Activated T-helper 1 cell treated with anti-CD3 and anti-CD28 coated beads, Interleukin-12 subunit alpha, Interleukin-12 subunit beta, Interleukin-2, Interleukin-4 antibody, amounts not matched to agents 30 ng/mL and 10 ng/mL and 1 ng/mL, durations not matched to agents 14 hours and 24 hours and 36 hours (primary cell): ENCODE measurements at places on chromosomes 5 and 9.

DNA sequence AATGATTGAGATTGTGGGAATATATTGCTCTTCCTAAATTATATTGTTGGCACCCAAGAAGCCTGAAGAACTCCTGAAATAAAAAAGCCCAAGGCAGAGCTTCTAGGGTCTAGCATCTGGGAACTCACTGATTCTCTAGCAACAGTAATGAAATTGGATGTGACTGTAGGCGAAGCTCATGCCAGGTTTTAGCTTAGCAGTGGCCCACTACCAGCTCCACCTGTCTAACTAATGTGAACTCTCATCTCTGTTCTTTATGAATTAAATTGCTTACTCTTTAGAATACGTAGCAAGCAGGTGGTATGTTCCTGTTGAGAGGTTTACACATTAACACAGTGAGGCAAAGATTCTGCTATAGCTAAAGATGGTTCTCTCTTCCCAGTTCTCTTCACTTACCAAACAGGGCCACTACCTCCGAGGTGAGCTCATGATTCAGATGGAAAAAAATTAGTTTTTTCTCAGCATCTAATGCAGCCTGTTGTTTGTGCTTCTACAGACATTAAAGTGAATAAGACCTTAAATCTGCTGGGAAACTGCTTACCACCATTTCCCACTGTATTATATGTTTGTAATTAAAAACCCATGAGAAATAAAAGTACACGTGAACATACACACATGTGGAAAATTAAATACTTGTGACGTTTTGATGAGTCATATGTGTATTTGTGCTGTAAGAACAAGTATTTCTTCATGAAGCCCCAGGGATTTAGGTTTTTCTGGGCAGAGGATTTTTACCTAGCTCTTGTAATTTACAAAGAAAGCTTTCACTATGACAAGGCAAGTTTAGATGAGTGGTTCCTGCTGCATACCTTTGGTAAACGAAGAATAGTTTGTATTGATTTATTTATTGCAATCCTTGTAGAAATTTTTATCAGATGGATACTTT lies 360.1 kb downstream of the KDM4C start:
- no peak for DNase-seq

GRCh38 chr5:139245637-139246339 lies 47.6 kb upstream of the SIL1 start:
- no peak for DNase-seq

GRCh38 chr9:92098638-92099037 lies 16.6 kb downstream of the SPTLC1 start:
- DNase-seq: no peak

DNA sequence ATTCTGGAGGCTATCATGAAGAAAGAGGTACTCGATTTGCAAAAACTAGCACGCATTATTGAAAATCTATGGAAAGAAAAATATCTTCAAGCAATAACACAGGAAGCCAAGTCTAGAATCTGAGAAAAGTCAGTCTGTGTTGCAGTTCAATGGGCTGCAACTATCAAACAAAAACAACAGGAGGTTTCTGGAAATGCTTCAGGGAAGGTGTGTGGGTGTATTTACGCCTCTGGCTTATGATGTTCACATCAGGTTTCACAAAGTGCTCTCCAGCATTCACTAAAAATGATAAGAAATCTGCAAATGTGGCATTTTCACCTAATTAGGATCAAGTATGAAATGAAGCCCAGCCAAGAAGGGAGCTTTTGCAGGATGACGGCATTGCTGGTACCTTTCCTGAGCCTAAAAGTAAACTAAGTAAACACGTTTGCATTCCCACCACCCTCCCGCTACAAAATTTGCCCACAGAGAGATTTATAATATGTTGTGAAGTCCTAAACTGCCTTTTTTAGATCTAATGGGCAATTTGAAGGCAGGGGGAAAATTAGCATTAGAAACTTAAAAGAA lies 146.4 kb downstream of the GABRB2 start:
- no peak for DNase-seq

GRCh38 chr5:178232920-178233429 lies 373 bp upstream of the PHYKPL start:
- no peak for DNase-seq

GRCh38 chr5:42666869-42667268 lies 89.7 kb upstream of the CCDC152 start:
- no peak for DNase-seq
